ENCODE measurements at places on chromosomes 4 and X.

GRCh38 chrX:74422576-74423288 is 1.4 kb downstream of the SLC16A2 start:
- no peak for DNase-seq

GRCh38 chr4:139749338-139749737 is 83.7 kb downstream of the MGST2 start:
- DNase-seq = no peak

DNA sequence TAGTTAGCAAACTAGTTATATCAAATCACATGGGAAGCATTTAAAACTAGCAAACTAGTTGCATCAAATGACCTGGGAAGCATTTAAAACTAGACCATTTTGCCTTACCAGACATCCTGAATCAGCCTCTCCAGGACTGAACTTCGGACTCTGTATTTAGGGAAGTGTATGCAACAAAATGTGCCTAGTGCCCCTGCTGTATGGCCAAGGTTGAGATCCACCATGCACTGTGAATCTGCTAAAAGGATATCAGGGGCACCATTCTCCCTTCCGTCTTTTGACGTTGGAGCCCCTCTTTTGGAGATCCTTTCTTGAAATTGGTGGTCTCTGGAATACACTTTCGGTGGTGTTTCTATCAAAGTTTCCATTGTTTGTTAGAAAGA is 49.5 kb downstream of the CCNI start:
- DNase-seq = no peak

GRCh38 chr4:118772081-118772766 is 63.7 kb downstream of the SEC24D start:
- no peak for DNase-seq

GRCh38 chrX:2314831-2315365 is 185.9 kb downstream of the DHRSX start:
- no peak for DNase-seq

- no peak for DNase-seq
These were observed 1.6 kb downstream of the BANK1 start for GRCh38 chr4:101792056-101792590.

GRCh38 chr4:186485561-186486062 is 69.8 kb downstream of the MTNR1A start:
- DNase-seq = no peak

- no peak for DNase-seq
These were observed 498.4 kb downstream of the PACRGL start for GRCh38 chr4:21198683-21199082.

GRCh38 chr4:159227984-159228383 is 125.1 kb downstream of the RAPGEF2 start:
- peak; percentile 74 for DNase-seq

- peak; percentile 5 for DNase-seq
These were observed 85.3 kb downstream of the DCAF8L2 start for GRCh38 chrX:27675493-27675892.

DNA sequence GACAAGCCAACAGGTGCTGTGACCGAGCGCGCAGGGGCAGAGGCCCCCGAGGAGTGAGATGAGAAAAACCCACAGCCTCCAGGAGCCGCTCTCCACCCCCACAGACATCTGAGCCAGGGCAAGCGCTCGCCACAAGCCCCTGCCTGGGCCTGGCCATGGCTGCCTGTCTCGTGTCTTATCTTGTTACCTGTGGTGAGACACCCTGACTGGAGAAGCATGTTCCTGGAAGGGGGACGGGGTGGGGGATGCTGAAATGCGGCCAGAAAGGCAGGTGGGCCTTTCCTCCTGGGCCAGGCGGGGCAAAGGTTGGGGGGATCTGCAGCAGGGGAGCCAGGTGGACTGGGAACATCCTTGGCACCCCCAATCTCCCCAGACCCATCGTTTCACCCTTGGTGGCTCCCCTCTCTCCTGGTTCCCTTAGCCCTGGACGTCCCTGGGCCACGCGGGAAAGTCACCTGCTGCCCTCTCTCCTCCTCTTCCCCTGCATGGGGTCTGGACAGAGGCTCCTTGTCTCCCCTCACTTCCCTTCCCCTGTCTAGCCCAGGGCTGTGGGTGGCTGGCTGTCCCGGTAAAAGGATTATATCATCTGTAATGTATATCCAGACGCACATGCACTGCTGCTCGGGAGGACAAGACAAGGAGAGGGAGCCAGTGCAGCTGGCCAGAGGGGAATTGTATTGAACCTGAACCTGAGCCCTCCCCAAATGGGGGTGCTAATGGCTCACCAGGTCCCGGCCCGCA is 8.4 kb upstream of the DUSP9 start:
- no peak for DNase-seq

- no peak for DNase-seq
These were observed 291.9 kb downstream of the FAM47A start for GRCh38 chrX:33840176-33840575.

DNA sequence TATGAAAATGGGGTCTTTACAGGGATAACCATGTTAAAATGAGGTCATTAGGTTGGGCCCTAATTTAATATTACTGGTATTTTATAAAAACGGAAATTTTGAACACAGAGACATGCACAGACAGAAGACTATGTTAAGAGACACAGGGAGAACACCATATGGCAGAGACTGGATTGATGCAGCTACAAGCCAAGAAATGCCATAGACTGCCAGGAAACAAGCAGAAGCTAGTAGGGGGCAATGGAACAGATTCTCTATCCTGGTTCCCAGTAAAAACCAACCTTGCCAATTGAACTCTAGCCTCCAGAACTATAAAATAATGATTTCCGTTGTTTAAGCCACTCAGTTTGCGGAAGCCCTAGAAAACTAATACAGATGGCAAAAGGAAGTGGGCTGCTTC is 6.6 kb upstream of the GUF1 start:
- DNase-seq = no peak

- DNase-seq = no peak
These were observed 32.3 kb upstream of the KDR start for GRCh38 chr4:55157559-55158277.

DNA sequence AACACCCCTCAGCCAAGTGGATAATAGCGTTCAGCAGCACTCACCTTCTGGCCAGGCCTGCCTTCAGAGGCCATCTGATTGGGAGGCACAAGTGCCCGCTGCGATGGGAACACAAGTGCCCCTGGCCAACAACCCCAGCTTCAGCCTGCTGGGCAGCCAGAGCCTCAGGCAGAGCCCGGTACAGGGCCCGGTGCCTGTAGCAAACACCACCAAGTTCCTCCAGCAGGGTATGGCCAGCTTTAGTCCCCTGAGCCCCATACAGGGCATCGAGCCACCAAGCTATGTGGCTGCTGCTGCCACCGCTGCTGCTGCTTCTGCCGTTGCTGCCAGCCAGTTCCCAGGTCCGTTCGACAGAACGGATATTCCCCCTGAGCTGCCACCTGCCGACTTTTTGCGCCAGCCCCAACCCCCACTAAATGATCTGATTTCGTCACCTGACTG is 55.9 kb upstream of the MTM1 start:
- DNase-seq = no peak

DNA sequence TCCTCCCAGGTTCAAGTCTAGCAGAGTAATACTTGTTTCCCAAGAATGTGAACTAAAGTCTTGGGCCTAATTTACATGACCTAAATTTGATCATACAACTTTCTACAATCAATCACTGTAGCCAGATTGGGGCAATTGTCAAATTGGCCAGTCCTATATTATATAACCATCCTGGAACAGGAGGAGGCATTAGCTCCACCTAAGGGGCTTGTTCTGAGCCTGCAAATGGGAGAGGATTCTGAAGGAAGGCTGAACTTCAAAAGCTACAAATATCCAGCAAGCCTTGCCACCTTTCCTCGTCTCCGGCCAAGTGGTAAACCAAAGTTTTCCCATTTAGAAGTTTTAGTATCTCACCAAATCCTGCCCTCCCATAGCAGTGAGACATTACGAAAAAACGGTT is 1289.6 kb upstream of the TENM3 start:
- DNase-seq = no peak

DNA sequence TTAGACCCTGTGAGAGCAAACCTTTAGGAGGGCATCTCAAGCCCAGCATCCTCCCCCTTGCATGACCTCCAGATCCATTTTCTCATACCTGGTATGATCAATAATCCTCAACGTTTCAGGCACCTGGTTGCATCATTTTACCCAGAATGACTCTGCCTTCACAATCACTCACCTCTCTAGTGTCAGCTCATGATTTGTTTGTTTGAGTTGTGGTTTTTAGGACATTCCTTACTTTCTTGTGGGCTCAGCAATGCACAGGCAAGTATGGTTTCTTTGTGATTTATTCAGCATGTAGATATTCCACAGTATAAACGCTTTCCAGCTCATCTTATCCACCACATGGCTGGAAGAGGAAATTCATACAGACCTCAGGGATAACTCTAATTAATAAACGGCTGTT is 93.6 kb upstream of the CPEB2 start:
- no peak for DNase-seq

DNA sequence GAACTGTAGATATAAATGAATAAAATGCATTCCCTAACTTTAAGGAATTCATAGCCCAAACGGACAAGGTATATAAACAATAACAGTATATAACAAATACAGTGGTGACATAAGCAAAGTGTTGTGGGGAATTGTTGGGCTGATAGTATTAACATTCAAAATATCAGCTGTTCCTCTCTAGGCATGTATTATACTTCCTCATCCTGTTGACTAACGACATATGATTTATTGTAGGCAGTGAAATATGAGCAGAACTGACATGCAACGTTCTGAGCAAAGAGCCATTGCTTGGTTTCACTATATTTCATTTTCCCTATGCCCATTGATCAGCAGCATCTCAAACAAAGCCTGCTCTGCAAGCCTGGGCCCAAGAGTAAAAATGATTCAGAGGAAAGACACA is 143.9 kb downstream of the PTCHD1 start:
- no peak for DNase-seq

- DNase-seq = peak; percentile 1
These were observed 464.9 kb upstream of the AMOT start for GRCh38 chrX:113305496-113305895.

GRCh38 chr4:182227611-182228010 is 15.6 kb upstream of the TENM3 start:
- no peak for DNase-seq

- DNase-seq = no peak
These were observed 70.7 kb upstream of the RPS6KA6 start for GRCh38 chrX:84258708-84259107.

- DNase-seq = no peak
These were observed 42.4 kb upstream of the NOCT start for GRCh38 chr4:138972956-138973801.

DNA sequence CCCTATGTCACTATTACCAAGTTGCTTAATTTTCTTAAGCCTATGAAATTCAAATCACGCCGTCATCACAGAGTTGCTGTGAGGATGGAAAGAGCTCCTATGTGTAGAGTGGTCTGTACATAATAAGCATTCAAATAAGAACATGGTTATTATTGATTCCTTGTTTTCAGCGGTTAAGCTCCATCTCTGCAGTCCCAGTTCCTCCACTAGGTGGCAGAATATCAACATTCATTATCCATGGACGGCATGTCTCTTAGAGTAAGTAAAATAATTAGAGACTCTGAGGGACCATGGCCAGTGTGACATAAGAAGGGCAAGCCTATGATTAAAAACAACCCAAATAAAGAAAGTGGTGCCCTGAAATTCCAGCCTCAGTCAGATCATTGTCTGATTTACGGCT is 132.5 kb upstream of the NHS start:
- peak; percentile 5 for DNase-seq

DNA sequence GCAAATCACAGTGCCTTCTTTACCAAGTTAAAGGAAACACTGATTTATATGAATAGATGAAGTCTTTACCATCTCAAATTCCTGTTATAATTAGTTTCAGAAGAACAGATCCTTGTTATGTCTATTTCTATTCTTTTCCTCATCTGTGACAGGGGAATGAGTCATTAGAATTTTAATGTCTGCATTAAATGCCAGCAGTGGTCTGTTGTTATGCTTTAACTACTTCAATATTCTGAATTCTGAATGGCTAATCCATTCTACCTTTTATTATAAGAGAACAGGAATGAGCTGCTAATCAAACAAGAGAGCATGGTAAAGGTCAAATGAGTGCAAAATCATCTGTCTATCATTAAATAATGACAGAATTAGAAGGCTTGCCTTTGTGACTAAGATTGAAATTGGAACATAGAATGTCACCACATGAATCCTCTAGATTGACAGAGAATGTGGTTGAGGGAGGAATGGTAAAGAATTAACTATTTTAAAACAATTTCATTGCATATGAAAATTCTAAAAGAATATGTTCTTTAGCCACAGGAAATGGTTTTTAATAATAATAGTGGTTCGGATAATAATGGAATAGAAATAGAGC is 935.5 kb downstream of the ADGRL3 start:
- no peak for DNase-seq

- no peak for DNase-seq
These were observed 113.0 kb upstream of the AADAT start for GRCh38 chr4:170202721-170203120.
